T-cell (primary cell): ENCODE measurements at places on chromosomes 16 and 17.

DNA sequence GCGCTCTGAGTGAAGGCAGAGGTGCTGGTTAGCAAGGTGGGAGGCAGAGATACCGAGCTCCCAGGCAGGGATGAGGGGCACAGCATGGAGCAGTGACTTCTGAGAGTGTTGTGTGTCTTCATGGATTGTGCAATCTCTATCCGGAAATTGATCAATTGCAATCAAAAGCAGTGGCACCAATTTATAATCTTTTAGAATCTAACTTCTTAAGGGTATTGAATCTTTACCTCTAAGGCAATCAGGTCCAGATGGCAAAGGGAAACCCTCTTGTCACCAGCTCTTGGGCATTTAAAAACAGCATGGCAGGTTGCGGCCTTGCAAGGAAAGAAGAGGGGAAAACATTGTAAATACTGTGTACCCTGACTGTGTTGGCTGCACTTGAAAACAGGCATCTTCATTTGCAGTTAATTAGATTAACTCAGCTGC is 58.0 kb upstream of the MRTFB start:
- DNase-seq = no peak

DNA sequence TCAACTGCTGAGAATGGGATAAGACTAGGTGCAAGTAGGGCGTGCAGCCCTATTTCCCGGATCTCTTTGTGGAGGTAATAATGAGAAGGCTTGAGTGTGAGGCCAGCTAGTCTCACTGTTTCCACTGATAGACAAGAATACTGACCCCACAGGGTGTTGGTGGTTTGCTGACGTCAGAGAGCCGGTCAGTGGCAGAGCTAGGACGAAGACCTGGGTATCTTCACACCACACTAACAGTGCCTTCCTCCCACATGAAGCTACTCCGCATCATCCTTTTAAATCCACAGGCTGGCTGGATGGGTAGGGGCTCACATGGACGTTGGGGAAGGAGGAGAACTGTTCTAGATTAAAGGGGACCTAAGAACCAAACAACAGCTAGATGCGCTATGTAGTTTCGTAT is 68.0 kb downstream of the ZFHX3 start:
- DNase-seq = no peak

DNA sequence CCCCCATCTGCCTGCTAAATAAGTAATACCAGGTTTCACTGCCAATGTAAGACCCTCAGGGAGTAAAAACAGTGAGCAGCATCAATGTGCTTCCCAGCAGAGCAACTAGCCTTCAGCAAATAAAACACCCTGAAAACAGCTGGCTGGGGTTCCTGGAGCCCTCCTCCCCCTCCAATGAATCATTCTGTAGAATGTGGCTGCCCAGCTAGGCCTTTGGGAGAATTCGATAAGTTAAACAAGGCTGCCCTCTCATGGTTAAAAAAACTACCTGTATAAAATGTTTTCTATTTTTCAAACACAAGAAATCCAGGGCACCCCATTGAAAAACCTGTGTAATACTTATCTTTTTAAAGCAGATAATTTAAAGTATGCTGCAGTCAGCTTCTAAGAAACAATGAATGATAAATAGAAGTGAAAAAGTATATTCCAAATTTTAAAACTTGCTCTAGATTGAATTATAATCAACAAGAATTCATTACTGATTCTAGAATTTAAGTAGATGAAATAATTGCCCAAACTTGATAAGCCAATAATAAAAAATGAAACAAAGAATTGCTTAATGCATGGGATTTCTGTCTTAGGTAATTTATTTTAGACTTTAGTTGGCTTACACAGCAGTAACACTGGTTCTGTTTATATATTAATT is 9.4 kb upstream of the TOM1L1 start:
- DNase-seq = no peak

DNA sequence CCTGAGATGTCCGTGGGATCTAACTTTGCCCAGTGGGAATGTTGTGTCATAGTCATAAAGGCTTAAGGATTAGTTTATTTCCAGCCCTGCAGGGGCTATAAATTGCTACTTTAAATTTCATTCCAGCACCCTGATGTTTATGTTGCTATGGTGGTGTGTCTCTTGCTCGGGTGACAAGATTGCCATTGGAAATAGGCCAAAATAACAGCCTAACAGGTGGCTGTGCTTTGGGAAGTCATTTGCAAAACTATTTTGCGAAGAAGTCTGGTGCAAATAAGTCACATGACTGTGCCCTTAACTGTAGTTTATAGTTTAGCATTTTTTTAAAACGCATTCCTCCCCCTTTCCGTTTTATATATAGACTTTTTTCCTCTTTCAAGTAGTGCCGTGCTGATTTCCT is 23.1 kb downstream of the PITPNC1 start:
- DNase-seq = no peak

DNA sequence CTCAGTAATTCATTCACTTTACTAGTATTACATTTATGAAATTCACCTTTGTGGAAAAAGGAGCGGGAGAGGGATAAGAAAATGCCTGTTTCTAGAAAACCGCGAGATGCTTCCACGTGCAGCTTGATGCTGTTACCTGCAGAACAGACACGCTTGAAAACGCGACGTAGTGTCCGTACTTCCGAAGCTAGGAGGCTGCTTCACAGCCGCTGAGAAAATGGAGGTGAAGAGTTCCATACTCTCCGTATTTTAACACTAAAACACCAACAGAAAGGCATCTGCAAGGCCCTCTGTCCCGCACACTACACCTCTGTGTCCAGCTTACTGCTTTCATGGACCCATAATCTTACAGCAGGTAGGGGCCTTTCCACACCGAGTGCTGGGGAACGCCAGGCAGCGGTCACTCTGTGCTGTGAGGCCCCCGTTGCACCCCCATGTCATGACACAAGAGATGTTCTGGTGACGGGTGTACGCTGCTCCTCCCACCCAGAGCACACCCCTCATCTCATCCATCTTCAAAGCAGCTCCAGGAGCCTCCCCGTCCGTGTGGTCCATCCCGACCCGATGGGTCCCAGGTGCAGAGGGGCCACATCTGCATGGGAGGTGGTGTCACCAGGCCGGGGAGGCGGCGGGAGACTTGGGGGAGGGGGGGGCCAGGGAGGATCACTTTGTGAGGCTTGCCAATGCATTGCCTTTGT is 40.4 kb downstream of the USP22 start:
- DNase-seq = no peak

GRCh38 chr17:42132941-42133340 is 10.3 kb downstream of the HSPB9 start:
- no peak for DNase-seq

DNA sequence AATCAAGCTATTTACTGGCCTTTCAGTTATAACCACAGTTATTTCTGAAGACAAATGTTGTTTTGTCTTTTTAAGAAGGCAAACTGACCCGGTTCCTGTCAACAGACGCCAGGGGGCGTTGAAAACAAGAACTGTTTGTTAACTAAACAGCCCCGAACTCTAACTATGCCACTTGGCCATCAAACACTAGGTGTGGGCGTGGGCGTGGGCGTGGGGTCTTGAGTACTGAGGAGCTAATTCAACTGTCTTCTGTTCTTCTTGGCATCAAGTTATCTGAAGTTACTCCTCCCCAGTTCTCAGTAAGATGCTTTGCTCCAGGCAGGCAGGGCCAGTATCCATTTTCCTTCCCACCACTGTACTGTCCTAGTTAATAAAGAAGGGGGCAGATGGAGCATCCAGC is 63.3 kb upstream of the MTMR4 start:
- DNase-seq = peak; percentile 0

DNA sequence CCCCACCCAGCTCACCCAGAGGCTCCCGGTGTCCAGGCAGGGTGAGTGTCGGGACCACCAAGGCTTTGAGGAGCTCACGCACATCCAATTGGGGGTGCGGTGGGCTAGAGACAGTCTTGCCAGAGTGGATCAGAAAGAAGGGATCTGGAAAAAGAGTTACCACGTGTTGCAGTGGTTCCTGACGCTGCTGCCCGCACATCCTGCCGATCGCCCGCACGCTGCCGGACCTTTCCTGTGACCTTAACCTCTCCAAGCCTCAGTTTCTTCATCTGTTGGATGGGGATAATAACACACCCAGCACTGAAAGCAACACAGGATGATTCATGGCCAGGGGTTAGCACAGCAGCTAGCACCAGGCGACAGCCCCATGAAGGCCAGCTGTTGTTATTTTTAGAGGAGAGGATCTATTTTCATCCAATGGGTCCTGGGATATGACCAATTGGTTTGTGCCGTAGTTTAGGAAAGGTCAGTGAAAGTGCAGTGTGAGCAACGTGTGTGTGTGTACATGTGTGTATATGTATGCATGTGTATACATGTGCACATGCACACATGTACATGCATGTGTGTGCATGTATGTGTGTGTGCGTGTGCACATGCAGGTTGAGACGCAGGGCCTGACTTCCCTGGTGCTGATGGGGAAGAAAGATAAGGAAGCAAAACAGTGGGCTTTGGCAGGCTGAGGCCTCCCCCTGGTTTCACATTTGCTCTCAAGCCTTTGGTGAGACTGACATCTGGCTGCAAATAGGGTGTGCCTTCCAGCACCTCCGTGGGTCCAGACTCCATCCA is 2.5 kb downstream of the ITGAX start:
- no peak for DNase-seq

DNA sequence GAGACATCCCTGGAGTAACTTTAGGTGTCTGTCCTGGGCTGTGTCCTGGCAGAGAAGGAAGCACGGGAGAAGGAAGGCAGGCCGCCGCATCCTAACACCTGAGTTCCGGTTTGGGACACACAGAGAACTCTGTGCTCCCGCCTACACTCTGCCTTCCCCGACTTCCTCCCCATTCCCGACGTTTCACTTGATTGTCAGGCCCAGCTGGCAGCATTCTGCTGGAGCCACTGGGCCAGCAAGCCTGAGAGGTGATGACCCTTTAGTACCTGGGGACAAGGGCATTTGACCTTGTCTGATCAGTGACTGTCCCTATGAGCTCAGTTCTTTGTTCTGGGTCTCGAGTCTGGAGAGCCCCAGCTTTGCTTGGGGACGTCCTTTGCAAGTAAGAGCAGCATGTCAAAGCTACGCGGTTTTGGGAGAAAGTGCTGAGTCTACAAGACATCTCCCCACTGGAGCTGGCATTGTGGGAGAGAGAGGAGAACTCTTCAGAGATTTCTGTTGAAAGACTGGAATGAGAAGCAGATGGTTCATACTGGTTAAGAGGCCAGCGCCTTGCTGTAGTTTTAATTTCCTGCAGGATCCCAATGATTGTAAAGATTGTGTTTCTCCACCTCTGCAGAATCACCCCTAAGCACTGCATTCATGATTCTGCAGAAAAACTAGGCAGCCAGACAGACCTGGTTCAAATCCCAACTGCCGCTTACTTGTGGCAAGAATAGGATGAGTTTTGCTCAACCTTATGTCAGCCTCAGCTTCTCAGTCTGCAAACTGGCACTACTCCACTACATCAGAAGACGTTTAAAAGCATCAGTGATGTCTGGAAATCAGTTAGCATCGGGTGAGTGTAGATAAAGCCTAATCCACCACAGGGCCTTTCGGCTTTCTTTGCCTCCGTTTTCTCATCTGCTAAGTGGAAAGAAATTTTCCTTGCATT is 20.6 kb downstream of the ABAT start:
- no peak for DNase-seq

DNA sequence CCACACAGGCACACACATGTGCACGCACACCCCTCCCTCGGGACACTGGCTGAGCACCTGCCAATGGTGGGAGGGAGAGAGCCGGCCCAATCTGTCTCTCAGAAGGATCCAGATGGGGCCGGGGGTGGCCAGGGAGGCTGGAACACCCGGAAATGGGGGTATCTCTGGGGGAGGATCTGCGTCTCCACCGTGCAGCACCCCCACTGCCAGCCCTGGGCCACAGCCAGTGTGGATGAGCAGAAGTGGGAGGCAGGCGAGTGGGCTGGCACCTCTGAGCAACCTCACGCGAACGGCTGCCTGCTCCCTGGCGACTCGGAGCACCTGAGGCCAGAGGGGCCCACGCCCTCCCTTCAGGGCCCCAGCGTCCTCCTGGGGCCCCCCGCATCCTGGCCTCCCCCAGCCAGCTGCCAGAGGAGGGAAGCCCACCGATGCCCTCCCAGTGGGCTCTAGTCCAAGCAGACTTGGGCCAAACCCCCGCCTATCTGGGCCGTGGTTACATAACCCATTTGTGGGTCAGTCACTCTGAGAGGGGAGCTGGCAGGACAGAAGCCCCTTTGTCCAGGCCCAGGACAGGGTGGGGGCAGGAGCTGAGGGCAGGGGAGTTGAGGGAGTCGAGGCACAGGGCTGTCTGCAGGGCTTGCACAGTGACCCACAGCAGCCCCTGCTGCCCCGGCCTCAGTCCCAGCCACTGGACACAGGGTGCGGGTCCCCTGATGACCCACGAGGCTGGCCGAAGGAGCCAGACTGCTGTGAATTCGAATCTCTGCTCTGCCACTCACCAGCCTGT is 5.6 kb downstream of the CASKIN1 start:
- DNase-seq = no peak

GRCh38 chr16:68731637-68732036 is 5.5 kb upstream of the CDH1 start:
- no peak for DNase-seq

GRCh38 chr17:14228903-14229302 is 7.8 kb downstream of the CDRT15 start:
- no peak for DNase-seq

GRCh38 chr16:50437769-50438437 is 69.1 kb upstream of the BRD7 start:
- no peak for DNase-seq

DNA sequence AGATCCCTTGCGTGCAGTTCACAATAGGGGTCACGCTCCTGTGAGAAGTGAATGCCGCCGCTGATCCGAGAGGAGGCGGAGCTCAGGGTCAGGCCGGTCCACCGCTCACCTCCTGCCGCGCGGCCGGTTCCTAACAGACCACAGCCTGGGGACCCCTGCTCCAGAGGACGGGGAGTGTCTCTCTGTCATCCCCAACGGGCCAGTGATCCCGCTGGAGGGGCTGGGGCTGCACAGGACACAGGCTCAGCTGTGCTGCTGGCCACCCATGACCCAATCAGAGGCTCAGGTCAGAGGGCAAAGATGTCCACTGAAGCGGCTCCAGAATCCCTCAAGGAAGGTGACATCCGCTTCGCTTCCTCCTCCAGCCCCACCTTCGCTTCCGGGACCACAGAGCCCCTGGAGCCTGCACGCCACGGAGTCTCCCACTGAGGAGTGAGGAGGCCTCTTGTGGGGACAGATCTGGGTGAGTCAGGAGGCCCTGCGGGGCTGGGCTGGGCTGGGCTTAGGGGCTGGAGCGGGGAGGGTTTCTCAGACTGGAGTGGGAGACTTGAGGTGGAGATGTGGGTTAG is 115.4 kb downstream of the METRNL start:
- no peak for DNase-seq

- no peak for DNase-seq
Observed at GRCh38 chr17:28033972-28034714, 8.3 kb upstream of the NLK start.
